ENCODE measurements at places on chromosomes 7 and 10.

- no peak for DNase-seq
These were observed 25.1 kb downstream of the PTPRN2 start for GRCh38 chr7:158562517-158562916.

- DNase-seq, result no peak
These were observed 11.1 kb downstream of the STAM start for GRCh38 chr10:17655009-17655408.

DNA sequence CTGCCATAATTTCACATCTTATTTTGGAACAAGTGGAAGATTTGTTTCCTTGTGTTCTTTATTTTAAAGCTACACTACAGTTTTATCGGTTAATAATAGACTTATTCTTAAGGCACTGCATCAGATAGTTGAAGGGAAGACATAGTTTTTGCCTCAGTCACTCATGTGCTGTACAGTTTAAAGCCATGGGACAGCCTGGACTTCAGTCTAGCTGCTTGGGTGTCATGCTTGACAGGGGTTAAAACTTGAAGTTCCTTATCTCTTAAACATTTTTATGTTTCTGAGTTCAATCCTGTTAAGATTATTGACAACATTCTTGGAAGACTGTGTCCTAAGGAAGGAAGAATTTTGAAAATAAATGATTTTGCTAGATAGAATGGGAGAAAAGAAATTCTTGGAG is 49.7 kb downstream of the PPP1R9A start:
- DNase-seq, result no peak

GRCh38 chr10:118332948-118333710 is 9.0 kb downstream of the FAM204A start:
- DNase-seq, result no peak

GRCh38 chr7:24434972-24435371 is 138.3 kb upstream of the PALS2 start:
- no peak for DNase-seq

- DNase-seq, result no peak
These were observed 194.0 kb downstream of the CFTR start for GRCh38 chr7:117673839-117674238.

DNA sequence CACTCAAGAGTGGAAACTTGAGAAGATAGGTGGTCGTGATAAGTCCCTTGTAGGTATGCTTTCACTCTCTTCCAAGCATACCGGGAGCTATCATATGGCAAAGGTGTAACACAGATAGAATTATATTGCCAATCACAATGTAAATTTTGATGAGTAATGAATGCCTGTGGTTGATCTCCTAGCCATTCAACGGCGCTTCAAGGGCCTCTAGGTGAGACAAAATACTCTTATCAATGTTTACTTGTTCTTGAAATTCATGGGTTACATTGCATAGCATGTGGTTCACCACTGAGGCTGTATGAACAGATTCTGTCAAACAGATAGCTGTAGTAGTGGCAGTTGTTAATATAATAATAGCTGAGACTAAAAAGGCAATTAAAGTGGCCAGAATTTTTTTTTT is 82.4 kb downstream of the THSD7A start:
- no peak for DNase-seq

GRCh38 chr7:1188720-1189294 is 28.8 kb upstream of the ZFAND2A start:
- DNase-seq, result no peak

GRCh38 chr10:120969219-120969645 is 118.1 kb downstream of the WDR11 start:
- DNase-seq, result no peak

DNA sequence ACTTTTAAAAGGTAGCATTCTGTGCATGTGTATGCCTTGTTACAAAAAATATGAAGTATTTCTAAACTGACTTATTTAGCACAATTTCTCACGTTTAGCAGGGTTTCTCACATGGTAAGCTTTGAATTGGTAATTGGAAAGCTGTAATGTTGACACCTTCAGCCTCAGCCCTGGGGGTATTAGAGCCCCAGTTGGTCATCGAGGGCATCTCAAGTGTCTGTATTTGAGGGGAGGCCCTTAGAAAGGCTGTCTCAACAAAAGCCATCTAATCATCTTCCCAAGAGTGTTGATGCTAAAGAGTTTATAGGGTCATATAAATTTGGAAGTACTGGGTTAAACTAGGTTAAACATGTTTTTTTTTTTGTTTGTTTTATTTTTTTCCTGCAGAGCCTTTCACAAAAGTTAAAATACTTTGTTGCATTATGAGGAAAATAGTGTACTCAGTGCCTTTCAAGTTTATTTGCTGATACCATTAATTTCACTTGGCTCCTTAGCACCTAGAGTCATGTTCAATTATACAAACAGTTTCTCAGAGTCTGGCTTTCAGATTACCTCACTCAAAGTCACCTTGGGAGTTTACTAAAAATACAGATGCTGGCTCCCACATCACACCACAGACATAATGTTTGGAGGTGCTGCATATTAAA is 134.0 kb downstream of the CD36 start:
- DNase-seq, result no peak

All from nucleus accumbens (tissue), 56 donors.